Omental fat pad (tissue), 4 donors: ENCODE measurements at places on chromosomes 5 and 9. TPM values are rescaled to one million over a fixed set of nuclear protein-coding genes. Genes with fewer than 3 reads are reported as not detected.

GRCh38 chr5:136141561-136141960, 8.9 kb downstream of the SMAD5 start:
- DNase-seq = no peak

DNA sequence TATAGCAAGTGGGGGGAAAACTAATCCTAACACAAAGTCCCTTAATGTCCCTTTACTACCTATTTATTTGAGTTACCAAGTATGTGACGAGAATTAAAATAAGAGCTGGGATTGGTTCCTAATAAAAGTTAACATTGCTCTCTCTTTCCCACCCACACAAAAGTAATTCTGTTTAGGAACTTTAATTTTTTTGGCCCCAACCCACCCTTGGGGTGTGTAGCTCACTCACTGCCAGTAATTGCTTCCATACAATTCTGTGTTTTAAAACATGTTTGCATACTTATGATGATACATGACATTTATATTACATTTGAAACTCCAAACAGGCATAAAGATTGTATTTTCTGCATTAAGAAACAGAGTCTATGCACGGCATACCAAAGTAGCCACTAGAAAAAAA, 106.5 kb downstream of the BNC2 start:
- DNase-seq = no peak

GRCh38 chr5:173916233-173916632, 28.1 kb downstream of the CPEB4 start:
- no peak for DNase-seq

Gene RELL2
- 4.3 TPM for total RNA-seq

- DNase-seq = no peak
These were observed 131.5 kb downstream of the ARHGAP26 start for GRCh38 chr5:142901476-142902185.

Gene C9
- 0.12 TPM for total RNA-seq

DNA sequence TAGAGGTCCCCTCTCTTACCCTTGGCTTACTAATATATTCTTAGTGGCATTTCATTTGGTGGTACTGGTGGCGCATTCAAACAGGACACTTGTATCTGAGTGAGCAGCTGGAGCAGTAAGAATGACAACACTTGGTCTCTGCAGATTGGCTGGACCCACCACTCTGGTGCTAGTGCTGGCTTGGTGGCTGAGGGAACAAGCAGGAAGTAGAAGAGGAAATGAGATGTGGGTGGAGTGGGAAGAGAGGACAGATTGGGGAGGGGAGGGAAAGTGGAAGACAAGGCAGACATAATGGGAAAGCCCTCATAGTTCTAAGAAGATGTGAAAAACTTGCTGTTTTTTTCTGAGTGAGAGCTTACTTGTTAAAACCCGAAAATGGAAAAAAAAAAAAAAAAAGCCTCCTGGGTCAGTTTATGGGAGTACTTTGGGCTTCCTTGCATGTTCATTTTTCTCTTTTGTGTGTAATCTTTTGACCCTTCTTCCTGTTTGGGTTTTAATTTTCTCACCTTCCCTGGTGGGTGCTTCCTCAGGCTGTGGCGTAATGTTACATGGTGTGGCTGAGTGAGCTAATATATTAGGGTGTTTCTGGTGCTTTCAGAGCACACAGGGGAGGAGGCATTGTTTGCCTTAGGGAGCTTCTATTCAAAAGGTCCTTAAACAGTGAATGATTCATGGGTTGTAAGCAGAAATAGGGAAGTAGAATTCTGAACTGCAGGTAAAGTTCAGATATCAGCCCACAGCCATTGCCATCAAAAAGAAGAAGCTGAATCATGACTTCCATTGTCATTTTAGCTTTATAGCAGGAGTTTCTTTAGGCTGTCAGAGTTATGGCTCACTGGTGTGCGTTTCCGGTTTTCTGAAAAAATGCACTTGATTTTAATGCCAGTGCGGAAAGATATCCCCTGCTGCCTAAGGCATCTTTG, 52.3 kb downstream of the TLE4 start:
- no peak for DNase-seq

Gene AMBP
- not detected for total RNA-seq

GRCh38 chr9:20742833-20743232, 58.8 kb downstream of the FOCAD start:
- no peak for DNase-seq

GRCh38 chr5:151052836-151053235, 28.0 kb downstream of the TNIP1 start:
- no peak for DNase-seq

- DNase-seq = no peak
These were observed 9.7 kb upstream of the MYOZ3 start for GRCh38 chr5:150651382-150651781.

DNA sequence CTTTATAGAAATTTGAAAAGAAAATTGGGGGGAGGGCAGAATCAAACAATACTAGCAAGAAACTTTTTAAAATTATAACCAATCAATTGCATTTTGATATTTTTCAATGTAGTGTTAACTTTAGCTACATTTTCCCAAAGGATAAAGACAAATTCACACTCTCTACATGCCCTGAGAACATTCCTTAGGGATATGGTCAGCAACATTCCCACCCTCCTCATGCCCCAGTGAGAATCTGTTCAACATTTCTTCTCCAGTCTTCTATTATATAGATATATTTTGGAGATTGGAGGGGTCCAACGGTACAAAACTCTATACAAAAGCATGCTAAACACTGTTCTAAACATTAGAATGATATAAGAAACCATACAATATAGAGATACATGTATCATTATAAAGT, 11.6 kb upstream of the PRR16 start:
- DNase-seq = no peak

Gene CDC25C
- 0.56 TPM for total RNA-seq

- no peak for DNase-seq
These were observed 690.4 kb downstream of the SLCO4C1 start for GRCh38 chr5:101605700-101606099.

Gene CATSPER3
- total RNA-seq = not detected

DNA sequence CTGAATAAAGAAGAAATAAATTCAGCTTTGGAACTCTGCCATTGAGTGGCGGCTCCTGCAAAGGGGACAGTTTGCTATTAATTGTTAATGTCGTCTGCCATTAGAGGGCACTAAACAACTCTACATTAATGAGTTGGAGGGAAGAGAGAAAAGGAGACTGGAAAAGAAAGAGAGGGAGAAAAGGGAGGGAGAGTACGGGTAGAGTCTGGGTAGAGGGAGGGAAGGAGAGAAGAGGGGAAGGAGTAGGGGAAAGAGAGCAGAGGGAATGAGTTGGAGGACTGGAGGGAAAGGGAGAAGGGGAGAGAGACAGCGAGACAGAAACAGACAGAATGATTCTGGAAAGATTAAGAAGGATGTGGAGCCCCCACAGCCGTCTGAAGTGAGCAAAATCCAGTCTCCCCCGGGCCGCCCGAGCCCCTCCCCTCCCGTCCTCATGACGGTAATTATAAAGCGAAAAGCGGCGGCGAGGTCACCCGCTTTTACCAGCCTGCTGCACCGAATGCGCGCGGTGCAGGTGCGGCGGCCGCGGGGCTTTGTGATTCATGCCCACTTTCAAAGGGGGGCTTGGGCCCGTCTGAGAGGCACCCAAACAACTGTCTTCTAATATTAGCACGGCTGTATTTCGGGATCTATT, 1.9 kb upstream of the FST start:
- no peak for DNase-seq

DNA sequence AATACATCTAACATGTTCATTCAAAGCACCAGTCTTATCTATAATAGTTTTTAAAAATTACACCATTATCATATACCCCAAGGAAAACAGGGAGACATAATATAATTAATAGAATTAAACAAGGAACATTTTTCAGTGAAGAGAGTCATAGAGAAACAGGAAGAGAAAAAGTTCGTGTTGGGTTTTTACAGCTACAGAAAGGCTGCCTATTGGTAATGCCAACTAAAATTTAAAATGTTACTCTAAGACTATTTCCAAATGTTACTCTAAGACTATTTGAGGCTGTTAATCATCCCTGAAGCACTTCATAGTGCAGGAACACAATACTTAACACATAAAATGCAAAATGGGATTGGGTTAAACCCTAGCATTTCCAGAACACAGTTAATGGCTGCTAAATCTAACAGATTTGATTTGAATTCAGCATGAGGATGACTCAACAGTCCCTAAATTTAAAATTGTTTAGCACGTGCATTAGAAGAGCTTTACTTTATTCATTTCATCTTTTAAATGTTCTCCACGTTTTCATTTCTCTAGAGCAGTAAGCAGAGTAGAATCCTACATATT, 54.5 kb downstream of the OXCT1 start:
- DNase-seq = no peak

GRCh38 chr5:85000671-85001070, 616.0 kb upstream of the EDIL3 start:
- no peak for DNase-seq

Gene CDC23
- total RNA-seq = 15.8 TPM

- no peak for DNase-seq
These were observed 42.8 kb upstream of the CPEB4 start for GRCh38 chr5:173845321-173845720.

DNA sequence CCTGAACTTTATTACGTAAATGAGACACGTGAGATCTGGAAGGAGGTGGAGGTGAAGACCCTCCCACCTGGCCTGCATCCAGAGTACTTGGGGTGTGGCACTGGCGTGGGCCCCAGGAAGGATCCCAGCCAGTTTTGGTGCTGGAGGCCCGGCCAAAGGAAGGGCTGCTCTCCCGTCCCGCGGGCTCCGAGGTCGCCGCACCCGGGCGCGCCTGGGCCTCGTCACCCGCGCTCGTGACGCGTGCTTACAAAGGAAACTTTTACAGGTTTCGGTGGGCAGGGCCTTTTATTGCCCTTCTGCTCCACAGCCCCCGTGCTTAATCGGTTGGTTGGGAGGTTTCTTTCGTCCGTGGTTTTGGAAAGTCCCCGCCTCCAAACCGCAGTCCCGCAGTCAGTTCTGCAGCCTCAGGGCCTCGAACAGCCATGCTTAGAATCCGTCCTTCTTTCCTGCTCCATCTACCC, 29.2 kb downstream of the CDKN2A start:
- DNase-seq = no peak

GRCh38 chr9:11755951-11756350, 937.2 kb upstream of the TYRP1 start:
- no peak for DNase-seq

DNA sequence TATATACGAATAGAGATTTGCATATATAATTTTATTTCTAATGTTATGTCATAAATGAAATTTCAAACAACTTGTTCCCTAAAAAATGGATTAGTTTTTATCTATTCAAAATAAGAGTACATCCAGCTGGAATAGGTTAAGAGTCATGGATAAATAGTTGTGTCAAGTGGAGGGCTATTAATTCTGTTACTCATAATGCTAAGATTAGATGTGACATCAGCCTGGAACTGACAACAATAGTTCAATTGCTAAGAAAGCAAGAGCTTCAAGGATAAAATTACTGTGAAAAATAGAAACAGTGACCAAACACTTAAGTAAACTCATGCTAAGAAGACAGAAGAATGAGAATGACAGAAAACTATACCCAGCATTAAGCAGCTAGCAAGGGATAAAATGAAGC, 92.2 kb upstream of the CDH9 start:
- no peak for DNase-seq

DNA sequence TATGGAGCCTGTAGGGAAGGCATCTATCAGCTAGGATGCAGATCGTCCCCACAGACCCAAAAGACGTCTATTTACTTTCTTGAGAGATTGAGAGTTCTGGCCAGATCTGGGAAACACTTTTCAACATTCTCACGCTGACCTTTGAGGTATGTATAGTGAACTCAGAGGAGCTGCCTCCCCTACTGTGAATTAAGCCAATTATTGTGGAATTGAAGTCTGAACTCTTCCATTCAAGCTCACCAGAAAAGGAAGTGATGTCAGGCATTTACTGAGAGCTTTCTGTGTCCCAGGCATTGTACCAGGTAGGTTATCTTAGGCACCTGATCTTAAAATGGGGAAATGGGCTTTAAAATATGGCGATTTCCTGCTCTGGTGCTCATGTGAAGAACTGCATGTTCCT, 136.5 kb downstream of the SV2C start:
- DNase-seq = no peak

GRCh38 chr5:33299621-33300208, 141.1 kb upstream of the TARS1 start:
- DNase-seq = no peak

DNA sequence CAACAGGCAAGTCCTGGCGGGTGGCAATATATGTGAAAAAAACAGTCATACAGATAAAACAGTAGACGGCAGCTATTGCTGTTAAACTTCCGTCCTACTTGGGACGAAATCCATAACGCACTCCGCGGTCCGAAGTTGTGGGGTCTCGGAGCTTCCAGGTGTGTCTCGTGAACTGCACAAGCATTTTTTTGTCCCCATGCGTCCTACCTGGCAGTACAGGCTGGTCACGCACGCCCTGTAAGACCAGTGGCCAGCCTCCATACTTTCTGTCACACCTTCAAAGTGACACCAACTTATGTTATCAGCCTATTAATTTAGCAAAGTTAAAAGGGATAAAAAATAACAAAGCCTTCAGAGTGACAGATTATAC, 51.3 kb downstream of the TGFBI start:
- no peak for DNase-seq

Gene PCDHB4
- total RNA-seq = 1.2 TPM

DNA sequence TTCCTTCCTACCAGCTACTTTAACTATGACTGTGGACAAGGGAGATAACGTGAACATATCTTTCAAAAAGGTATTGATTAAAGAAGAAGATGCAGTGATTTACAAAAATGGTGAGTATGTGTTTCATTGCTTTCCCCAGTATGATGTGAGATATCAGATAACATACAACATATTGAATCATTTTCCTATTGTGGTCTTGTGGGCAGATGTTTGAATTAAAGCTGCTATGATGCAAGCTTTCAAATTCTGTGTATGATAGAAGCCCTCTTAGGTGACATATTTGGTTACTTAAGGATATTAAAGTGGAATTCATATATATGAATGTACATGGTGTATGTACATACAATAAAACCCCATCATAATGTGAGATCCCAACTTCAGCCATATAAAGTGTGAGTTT, 59.5 kb downstream of the TEK start:
- no peak for DNase-seq

Gene IFNA2
- total RNA-seq = 0.75 TPM

GRCh38 chr9:84966876-84967830, 297.6 kb downstream of the NTRK2 start:
- no peak for DNase-seq

Gene NPR3
- 4.6 TPM for total RNA-seq

- DNase-seq = no peak
These were observed 153.6 kb downstream of the NR3C1 start for GRCh38 chr5:143249851-143250250.

Gene IL31RA
- not detected for total RNA-seq

Gene GRXCR2
- total RNA-seq = not detected

- DNase-seq = peak; percentile 40
These were observed 277.4 kb downstream of the AOPEP start for GRCh38 chr9:95003689-95004410.

- DNase-seq = no peak
These were observed 700.5 kb upstream of the ZNF608 start for GRCh38 chr5:125446986-125447385.

GRCh38 chr9:69452110-69452782, 127.2 kb downstream of the ENTREP1 start:
- no peak for DNase-seq

Gene PPP2R2B
- total RNA-seq = 0.84 TPM

Gene NRARP
- total RNA-seq = 4.6 TPM

- no peak for DNase-seq
These were observed 323.7 kb downstream of the NPR3 start for GRCh38 chr5:33034777-33035176.

Gene SLC6A3
- 1.2 TPM for total RNA-seq
